ENCODE measurements at places on chromosomes 6 and 20.

DNA sequence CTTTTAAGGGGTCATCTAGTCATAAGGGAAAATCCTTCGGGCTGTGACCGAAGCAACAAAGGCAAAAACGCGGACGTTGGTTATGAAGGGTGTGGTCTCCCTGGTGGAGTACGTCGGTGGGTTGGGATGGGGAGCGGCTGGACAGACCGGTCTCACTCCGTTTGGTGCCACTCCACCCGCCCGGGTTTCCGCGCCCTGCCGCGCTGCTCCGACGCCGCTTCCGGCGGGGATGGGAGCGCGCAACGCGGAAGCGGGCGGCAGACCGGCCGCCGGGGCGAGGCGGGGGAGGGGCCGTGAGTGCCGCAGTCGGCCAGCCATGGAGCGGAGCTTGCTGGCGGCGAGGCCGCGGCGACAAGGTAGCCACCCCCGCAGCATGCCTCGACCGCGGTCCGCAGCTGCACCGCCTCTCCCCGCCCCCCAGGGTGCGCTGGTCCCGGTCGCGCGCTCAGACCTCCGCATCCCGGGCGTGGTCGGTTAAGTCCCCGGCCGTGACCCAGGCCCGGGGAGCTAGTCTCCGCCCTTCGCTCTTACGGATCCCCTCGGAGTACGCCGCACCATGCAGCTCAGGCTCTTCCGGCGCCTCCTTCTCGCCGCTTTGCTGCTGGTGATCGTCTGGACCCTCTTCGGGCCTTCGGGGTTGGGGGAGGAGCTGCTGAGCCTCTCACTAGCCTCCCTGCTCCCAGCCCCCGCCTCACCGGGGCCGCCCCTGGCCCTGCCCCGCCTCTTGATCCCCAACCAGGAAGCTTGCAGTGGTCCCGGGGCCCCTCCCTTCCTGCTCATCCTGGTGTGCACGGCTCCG, at the start of gene B3GALT4:
B3GALT4 (plus strand) TSS at position 260 of the 799 bp plus-strand sequence; CDS start at position 557, 297 bp downstream.
- DNase-seq, result peak; percentile 45

GRCh38 chr20:9330151-9330550, 184.2 kb upstream of the LAMP5 start:
- DNase-seq, result no peak

DNA sequence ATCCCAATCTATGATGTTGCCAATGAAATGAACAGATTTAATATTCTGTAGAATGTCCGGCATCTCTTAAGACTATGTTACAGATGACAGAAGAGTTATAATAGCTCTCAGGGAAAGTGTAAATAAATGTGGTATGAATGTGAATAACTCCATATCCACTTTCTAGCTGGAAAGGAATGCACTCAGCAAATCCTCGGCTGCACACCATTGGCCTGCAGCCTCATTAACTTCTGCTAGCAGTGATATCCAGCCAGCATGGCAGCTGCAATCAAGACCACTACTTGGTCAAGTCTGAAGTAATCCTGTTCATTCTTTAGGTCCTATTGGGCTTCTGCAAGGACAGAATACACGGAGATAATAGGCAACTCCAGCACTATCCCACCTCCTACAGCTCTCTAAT, 17.3 kb upstream of the MICA start:
- no peak for DNase-seq

DNA sequence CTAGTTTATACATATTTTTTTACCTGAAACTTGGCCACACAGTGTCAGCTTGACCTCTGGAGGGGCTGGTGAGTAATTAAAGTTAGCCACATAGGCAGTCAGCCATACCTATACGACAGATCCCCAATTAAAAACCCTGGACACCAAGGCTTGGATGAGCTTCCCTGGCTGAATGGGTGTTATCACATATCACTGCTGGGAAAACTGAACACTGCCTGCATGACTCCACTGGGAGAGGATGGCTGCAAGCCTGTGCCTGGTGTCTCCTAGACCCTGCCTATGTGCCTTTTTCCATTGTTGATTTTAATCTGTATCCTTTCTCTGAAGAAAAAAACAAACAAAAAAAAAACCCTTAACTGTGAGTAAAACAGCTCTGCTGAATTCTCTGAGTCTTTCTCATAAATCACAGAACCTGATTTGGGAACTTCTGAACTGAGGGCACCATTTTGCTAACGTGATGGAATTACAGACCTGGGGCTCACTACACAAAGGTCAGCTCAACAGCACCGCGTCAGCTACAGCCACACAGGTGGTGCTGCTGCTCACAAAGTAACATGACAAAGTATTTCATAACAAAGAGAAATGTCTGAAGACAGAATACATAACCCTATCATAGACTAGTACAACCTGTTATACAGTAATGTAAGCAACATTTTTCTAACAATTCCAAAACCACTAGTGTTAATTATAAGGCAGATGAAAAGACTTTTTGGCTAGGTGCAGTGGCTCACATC, 97.0 kb downstream of the SLC23A2 start:
- DNase-seq, result no peak

Data from CD4-positive, alpha-beta T cell (primary cell).